AG04449 (cell line): ENCODE measurements at places on chromosomes 4 and X.

- DNase-seq: no peak
These were observed 54.0 kb upstream of the TRO start for GRCh38 chrX:54866609-54867008.

DNA sequence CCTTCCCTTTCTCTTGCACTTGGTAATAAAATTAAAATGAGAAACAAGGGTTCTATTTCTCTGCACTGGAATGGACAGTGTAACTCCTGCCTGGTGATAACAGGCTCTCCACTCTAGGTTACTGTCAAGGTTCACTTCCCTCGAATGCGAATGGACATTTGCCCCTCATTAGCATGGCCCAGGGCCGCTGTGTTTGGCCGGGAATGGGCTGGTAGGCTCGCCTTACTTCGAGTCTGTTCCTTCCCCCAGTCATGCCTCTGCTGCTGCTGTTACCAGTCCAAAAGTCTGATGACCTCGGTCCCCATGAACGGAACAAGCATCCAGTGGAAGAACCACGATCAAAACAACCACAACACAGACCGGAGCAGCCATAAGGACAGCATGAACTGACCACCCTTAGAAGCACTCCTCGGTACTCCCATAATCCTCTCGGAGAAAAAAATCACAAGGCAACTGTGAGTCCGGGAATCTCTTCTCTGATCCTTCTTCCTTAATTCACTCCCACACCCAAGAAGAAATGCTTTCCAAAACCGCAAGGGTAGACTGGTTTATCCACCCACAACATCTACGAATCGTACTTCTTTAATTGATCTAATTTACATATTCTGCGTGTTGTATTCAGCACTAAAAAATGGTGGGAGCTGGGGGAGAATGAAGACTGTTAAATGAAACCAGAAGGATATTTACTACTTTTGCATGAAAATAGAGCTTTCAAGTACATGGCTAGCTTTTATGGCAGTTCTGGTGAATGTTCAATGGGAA lies 61.5 kb downstream of the EDNRA start:
- DNase-seq: no peak

GRCh38 chrX:154737136-154737535 lies 13.7 kb downstream of the GAB3 start:
- DNase-seq: no peak

DNA sequence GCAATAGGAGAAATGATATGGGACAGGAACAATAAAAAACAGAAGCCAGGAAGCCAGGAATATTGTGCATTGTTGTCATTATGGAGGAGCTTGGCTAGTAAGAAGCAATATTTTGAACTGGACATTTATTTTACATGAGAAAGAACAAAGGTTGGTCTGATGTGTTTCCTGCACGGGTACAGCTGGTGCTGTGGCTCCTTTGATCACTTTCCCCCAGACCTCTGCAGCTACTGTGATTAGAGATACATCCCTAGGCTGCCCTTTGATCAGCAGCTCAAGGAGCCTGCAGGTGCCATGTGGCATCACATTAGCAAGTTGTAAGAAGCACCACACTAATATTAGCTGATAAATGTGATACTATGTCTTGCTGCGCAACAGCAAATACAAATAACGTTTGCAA lies 2.5 kb downstream of the PDGFC start:
- DNase-seq: no peak

GRCh38 chr4:112145790-112146501 lies 692 bp downstream of the FAM241A start:
- DNase-seq: no peak

GRCh38 chr4:122012735-122013134 lies 60.9 kb upstream of the TRPC3 start:
- no peak for DNase-seq

GRCh38 chr4:1723131-1723801 lies 1.9 kb downstream of the TACC3 start:
- no peak for DNase-seq

GRCh38 chr4:18297684-18298083 lies 276.1 kb upstream of the LCORL start:
- DNase-seq: no peak

GRCh38 chrX:20906571-20906970 lies 467.6 kb upstream of the CNKSR2 start:
- DNase-seq: no peak
